Urinary bladder (tissue), 4 donors: ENCODE measurements at places on chromosomes 5 and 9. TPM values are rescaled to one million over a fixed set of nuclear protein-coding genes. Genes with fewer than 3 reads are reported as not detected.

GRCh38 chr9:110188991-110189390 lies 19.0 kb downstream of the C9orf152 start:
- DNase-seq, result peak; percentile 50

DNA sequence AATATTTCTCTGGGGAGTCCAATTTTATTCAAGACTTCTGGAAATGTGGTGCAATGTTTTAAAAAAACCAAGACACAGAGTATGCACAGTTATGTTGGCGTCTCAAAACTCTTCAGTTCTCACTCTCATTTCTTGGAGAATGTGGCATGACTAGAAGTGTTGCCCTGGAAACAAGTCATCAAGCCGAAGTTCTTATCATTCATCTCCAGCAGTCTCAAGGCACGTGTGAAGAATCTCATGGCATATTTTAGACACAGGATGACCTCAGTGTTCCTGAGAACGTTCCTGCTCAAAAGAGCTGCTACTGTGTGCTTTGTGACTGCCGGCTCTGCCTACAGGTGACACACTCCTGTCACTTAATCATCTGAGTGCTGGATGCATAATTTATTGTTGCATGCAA lies 147.4 kb upstream of the IRX4 start:
- no peak for DNase-seq

Gene PCDHGC5
- polyA plus RNA-seq, result 0.29 TPM

DNA sequence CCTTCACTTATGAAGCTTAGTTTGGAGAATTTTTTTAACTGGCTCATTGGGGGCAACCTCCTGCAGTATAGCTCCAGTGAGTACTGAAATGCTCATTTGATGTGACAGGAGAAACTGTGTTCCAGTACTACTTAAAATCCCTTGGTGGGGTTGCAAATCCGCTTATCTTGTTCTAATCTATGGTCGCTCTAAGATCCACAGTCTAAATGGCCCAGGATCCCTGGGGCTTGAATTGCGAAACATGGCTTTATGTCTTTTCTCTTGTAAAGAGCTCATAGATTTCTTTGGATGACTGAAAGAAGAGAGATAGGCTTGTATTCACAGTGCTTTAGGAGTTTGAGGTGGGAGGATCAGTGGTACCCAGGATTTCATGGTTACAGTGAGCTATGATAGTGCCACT lies 52.7 kb downstream of the ADAMTSL1 start:
- no peak for DNase-seq

Gene TAF1L
- 0.01 TPM for polyA plus RNA-seq
